ENCODE measurements at places on chromosomes 12 and 14. TPM values are rescaled to one million over a fixed set of nuclear protein-coding genes. Genes with fewer than 3 reads are reported as not detected.
A peak's percentile ranks its signal among the peaks of the same experiment; 100 is the strongest.

- no peak for DNase-seq
These were observed 94.5 kb downstream of the AACS start for GRCh38 chr12:125159702-125160101.

- DNase-seq: peak; percentile 15
These were observed 78.3 kb downstream of the TSHR start for GRCh38 chr14:81033698-81034240.

DNA sequence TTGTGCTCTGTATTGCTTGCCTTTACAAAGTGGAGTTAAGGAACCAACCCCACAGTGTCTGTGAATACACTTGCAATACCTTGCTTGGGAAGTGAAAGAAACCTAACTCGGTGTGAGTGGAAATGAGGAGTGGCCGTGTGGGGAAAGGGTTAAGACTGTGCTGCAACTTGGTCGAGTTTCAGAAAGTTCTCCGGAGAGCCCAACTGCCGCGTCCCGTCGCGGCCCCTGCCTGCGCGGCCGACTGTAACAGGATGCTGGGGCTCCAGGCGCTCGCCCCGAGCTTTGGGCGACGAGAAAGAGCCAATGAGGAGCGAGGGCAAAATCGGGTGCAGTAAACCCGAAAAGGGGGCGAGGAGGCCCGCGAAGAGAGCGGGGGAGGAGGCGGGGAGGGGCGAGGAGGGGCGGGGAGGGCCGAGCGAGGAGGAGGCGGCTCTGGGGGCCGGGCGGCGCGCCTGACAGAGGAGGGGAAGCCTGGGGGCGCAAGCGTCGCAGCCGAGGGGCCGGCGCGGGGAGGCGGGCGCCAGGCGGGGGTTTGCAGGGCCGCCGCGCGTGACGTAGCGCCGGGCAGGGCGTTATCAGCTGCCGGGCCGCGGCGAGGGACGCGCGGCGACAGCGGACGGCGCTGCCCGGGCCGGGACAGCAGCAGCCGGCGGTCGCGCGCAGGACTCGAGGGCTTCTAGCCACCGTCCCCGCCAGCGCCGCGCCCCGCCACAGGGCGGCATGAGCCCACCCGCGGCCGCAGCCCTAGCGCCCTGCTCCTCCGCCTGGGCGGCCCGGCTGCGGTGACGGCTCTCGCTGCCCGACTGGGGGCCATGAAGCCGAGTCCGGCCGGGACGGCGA lies at the start of gene DACT1:
Gene DACT1 (plus strand): TSS at position 572 of the 840 bp plus-strand sequence. CDS start 241 bp downstream, at position 813.
- peak; percentile 25 for DNase-seq

DNA sequence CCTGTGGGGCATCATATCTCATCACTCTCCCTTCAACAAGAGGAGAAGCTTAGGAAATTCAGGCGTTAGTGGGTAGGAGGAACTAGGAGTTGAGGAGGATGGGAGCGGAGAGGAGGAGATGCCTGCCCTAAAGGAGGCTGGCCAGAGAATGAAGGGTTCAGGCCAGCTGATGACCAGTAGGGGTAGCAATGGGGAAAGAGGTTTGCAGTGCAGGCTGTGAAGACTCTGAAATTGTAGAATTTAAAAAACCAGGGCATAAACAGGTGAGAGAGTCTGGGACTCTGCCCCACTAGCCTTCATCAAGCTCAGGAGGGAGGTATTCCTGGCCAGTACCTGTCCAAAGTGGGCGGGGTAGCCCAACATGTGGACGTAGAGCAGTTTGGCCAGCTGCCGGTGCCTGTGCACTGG lies 809 bp downstream of the AP1G2 start:
- DNase-seq: no peak

Gene FAM90A1
- total RNA-seq: 1.4 TPM

Gene PHLDA1
- total RNA-seq: 12.7 TPM
